Stimulated activated CD4-positive, alpha-beta T cell treated with anti-CD3 and anti-CD28 coated beads, Interleukin-12 subunit alpha, Interleukin-12 subunit beta, amount 100 ng/mL, for 48 hours (primary cell): ENCODE measurements at places on chromosomes 2 and 18.
A peak's percentile ranks its signal among the peaks of the same experiment; 100 is the strongest.

GRCh38 chr2:191299010-191299409, 53.8 kb downstream of the MYO1B start:
- no peak for DNase-seq

DNA sequence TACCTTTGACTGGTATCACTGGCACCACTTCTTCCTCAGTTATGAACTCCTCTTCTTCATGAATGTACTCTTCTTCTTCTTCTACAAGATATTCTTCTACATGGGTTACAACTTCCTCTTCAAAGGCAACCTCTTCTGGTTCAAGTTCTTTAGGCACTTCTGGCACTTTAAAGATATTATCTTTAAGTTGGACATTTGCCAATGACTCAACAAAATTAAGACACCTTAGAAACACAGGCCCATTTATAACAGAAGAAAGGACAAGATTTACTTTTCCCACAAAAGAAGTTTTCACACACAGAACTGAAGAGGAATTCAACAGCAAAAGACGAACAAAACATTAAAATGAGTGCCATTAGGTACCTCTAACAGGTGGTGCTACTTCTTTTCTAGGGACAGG, 127.3 kb downstream of the TTN start:
- DNase-seq = no peak

DNA sequence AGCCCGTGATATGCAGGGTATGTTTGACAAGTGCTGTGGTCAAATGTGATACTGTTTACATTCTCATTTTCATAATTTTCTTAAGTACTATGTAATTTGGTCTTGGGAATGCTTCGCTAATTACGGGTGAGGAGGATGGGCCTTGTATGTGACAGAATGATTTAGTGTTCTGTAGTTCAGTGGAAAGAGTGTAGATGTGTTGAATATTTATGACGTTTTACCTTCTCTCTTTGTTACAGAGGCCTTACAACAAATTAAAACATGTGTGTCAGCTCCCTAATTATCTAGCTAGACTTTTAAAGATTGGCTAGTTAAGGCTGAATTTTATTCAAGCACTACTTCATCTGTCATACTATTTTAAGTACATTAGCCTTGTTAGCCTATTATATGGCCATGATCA, 10.6 kb upstream of the CHRNA1 start:
- no peak for DNase-seq

DNA sequence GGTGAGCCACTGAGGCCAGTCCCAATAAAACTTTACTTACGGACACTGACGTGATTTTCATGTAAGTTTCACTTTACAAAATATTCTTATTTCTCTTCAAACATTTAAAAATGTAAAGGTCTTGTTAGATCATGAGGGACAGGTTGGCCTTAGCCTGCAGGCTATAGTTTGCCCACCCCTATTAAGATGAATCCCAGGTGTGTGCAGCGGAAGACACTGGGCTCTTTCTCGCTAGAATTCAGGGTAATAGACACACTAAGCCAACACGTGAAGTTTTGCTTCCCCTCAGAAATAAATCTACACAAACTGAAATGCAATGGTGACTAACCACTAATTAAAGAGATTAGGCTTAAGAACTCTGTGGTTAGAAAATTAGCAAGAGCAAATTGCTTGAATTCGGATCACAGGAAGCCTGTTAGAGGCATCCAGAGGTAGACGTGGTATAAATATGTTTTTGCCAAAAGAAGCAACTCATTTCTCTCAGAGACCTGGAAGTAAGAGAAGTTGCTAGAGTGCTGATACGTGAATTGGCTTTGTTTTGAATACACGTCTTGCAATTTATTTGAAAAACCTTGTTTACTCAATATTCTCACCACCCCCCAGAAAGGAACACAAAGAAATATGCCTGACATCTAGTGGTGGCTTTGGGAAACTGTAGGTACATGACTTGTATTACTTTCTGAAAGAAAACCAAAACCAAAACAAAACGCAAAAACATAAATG, 151.6 kb downstream of the DTNB start:
- DNase-seq = no peak

DNA sequence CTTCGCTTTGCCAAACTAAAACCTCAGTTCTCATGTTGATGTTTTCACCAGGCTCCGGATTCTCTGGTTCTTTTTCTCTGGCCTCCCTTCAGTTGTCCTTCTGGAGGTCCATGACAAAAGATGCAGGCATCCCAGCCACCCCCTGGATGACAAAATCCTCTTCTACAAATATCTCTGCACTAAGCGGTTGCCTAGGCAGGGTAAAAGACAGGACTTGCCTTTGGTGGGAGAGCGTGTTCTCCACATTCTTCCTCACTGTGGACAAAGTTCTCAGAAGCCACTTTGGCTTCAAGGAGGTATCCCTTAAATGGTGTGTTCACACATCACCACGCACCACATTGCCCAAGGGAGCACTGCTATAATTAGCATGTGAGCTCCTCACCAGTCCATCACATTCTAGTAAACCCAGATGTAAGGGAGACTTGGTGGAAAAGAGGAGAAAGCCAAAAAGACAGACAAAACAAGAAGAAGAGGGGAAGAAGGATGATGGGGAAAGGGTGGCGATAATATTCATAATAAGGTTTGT, 23.6 kb upstream of the MRPL33 start:
- no peak for DNase-seq

GRCh38 chr2:13050764-13051163, 334.0 kb downstream of the TRIB2 start:
- DNase-seq = no peak

DNA sequence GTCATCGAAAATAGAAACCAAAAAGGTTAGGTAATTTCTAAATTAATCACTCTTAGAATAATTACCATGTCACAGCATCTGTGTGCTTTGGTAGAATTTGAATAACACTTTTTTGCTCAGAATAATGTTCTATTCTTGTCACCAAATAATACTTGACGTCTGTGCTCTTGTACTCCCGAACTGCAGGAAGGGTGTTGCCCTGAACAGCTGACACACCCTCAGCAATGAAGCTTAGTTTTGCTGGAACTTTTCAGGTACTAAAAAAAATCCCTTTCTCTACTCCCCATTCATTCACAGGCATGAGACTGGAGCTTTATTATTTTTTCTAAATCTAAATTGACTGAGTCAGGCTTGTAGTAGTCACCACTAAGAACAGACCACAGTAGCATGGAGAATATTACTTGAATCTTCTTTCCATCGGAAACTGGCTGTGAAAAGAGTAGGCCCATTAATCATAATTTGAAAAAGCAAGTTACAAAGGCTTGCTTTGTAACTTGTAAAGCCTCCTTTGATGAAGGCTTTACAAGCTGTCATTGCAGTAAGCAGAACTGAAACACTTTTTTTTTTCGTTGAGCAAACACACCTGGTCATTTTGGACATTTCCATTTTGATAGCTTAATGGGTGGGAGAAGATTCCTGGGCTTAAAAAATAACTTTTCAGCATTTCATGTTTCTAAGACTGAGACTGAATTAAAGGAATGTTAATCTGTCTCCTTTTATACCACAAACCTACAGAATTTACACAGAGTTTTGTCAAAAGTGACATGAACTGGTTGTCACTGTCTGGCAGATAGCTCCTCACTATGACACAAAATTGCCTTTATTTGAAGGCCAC, 70.3 kb upstream of the PELI1 start:
- DNase-seq = no peak

- DNase-seq = no peak
Measured at GRCh38 chr2:169945515-169945914, 118.3 kb downstream of the UBR3 start.

- DNase-seq = no peak
Measured at GRCh38 chr18:46402945-46403344, 254.1 kb downstream of the LOXHD1 start.

DNA sequence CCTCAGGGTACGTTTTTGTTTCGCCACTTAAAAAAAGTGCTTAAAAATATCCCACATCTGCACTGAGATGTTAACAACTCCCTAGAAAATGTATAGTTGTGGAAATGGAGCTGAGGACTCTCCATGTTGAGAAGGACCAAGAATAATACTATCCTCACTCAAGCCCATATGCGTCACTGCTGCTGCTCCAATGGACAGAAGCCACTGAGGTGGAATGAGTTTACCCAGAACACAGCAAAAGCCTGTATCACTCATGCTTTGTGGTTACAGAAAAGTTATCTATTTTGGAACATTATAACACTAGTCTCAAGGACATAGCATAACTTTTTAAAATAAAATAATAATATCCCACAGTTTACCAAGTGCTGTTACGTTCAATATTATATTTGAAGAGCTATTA, 31.9 kb downstream of the DSC3 start:
- DNase-seq = no peak

DNA sequence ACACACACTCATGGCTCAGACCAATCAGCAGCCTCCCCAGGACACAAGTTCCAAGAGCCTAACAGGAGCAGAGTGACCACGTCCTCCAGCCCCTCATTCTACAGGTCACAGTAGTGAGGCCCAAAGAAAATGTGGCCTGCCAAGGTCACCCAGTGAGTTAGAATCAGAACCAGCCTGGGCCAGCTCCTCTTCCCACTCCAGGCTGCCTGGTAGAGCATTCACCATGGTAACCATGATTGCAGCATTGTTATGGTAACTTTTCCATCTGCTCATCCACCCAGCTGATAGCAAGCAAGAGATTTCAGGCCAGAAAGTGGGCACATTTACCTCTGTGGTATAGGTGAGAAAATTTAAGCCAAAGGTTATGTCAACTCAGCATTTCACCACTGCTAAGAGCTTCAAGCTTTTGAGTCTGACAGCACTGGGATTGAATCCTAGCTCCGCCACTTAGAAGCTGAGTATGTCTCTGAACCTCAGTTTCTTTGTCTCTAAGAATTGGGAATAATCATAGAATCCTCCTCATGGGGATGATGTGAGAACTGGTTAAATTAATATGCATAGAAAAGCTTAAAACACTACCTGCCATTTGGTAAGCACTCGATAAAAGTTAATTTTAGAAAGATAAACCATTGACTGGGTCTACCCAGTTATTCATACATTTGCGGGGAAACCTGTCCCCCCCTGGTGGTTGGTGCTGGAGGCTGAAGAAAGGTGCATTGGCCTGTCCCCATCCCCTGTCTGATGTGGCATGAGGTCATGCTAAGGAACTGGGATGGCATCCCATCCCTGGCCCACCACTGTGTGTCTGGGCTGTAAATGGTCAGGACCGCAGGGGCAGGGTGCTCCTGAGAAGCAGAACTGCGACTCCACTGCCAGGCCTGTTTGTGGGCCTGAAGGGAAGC, 181.5 kb downstream of the KLHL29 start:
- DNase-seq = peak; percentile 8

- DNase-seq = no peak
Measured at GRCh38 chr2:239026711-239027361, 179.0 kb downstream of the TWIST2 start.

DNA sequence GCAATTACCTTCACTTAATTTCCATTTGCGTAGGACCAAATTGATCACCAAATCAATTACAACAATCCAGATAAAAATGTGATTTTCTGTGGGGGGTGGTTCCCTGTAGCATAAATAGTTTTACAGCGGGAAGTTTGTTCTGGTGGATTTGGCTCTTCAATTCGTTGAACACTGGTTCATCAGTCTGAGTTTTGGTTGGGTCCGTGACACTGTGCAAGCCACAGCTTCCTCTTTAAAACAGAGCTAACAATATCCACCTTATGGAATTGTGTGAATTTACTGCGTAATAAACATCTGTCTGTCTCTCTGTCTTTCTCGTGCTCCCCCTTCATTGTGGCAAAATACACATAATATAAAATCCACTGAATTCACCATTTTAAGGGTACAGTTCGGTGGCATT, 310.8 kb downstream of the TGIF1 start:
- DNase-seq = no peak

GRCh38 chr2:218168635-218169462, 2.1 kb upstream of the CXCR1 start:
- DNase-seq = peak; percentile 76

DNA sequence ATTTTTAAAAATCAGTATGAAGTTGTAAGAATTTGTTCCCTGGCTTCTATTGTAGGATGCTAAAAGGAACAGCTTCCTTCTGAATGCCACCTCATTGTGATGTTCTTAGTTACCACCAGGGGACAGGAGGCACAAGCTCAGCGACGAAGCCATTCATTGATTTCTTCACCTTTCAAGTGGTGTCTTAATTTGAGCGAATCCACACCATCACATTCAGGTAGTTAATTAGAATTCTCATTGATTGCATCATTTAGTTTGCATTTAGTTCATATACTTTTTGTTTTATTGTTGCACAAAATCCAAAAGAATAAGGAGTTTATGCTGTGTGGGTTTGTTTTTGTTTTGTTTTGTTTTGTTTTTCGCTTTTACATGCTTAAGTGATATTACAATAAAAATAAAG, 23.1 kb downstream of the CYP27C1 start:
- no peak for DNase-seq

DNA sequence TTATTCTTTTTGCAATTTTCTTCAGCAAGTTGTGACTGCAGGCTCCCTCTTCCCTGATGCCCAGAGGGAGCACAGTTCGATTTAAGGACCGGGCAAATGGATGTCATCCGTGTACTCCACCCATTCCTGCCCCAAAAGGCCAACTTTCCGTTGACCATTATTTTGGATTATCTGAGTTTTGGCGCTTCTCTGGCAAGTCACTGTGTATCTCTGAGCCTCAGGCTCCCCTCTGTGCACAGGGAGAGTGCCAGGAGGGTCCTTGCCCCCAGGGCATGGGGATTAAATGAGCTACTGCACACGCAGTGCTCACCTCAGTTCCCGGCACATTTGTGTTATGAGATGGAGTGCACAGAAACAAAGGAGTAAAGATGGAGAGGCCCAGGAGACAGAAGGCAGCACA, 41.4 kb upstream of the HDAC4 start:
- no peak for DNase-seq

DNA sequence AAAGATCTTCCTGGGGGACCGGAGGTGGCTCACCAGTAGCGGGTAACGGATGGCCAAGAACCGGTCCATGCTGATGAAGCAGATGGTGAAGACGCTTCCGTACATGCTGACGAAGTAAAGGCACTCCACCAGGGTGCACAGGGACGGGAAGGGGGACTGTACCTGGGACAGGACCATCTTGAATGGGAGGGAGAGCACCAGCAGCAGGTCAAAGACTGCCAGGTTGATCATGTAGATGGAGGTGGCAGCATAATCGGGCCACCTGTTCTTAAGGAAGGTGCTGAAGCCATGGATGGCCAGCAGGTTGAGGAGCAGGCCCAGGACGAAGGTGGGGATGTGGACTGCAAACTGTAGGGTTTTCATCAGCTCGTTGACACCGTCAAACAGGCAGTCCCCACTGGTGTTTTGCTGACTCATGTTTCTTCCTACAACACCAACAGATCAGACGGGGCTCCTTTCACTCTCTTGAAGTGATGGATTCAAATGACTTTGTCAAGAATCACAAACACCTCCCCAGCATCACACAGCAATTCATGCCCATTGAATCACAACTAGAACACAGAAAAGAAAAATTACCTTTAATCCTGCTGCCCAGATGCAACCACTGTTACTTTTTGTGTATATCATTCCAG, 14.4 kb downstream of the GPR55 start:
- no peak for DNase-seq
